ENCODE measurements at places on chromosomes 12 and 14.
A peak's percentile ranks its signal among the peaks of the same experiment; 100 is the strongest.

DNA sequence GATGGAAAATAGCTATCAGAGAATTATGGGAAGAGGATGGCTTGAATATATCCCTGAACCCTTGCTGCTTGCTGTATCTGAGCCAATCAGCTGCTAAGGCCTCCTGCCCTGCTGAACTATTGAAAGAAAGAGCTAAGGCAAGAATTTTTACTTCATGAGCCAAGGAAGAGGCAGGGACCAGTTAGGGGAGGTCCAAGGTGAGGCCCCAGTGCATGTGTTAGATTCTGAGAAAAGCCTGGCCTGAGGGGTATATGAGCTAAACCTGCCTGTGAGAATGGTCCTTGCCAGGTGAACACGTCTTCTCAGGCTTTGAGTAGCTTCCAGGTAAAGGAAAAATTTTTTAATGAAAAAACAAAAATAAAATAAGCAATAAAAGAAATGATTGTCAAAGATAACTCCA is 218.0 kb downstream of the SYT1 start:
- no peak for DNase-seq

- peak; percentile 33 for DNase-seq
Measured at GRCh38 chr14:22918804-22919600, at the start of gene RBM23. RBM23 (minus strand) TSS chr14:22919149.

GRCh38 chr12:77689510-77690086 is 141.1 kb upstream of the NAV3 start:
- no peak for DNase-seq

DNA sequence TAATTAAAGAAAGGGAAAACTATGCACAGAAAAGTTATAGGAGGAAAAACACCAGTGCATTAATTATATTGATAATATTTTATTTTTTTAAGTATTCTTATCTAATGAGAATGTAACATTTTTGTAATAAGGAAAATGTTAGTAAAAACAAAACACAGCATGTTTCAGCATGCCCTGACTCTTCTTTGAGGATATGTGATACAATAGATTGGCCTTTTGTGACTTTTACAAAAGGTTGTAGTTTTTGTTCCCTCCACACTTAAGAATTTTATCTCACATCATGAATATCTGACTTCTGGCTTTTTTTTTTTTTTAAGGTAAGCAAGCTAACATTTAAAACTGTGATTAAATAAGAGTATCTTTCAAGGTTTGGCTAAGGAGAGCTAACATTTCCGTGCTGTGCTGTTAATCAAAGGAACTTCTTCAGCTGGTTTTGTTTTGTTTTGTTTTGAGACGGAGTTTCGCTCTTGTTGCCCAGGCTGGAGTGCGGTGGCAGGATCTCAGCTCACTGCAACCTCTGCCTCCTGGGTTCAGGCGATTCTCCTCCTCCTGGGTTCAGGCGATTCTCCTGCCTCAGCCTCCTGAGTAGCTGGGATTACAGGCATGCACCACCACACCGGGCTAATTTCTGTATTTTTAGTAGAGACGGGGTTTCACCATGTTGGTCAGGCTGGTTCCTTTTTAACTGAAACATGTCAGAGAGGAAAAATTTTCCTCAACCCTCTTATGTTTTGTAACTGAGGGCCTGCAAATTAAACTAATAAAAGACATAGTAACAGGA is 30.8 kb upstream of the RESF1 start:
- no peak for DNase-seq

GRCh38 chr12:96500693-96501092 is 11.3 kb downstream of the CFAP54 start:
- DNase-seq: no peak

GRCh38 chr14:35378425-35379233 is 25.9 kb downstream of the NFKBIA start:
- no peak for DNase-seq

DNA sequence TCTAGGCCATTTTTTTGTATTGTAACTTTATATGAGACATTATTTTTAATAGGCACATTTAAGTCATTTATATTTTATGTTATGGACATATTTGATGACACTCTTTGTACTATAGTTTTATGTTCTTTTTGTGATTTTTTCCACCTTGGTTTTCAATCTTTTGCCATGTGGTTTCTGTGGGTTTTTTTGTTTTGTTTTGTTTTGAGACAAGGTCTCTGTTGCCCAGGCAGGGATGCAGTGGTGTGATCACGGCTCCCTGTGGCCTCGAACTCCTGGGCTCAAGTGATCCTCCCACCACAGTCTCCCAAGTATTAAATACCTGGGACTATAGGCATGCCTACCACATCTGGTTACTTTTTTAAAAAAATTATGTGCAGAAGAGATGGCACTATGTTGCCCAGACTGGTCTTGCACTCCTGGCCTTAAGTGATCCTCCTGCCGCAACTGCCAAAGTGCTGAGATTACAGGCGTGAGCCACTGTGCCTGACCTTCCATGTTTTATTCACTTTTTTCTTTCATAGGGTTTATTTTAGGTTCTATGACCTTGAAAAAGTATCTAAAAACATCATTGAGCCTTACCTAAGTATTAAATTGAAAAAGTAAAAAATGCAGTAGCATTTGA is 16.3 kb downstream of the MSRB3 start:
- DNase-seq: no peak

DNA sequence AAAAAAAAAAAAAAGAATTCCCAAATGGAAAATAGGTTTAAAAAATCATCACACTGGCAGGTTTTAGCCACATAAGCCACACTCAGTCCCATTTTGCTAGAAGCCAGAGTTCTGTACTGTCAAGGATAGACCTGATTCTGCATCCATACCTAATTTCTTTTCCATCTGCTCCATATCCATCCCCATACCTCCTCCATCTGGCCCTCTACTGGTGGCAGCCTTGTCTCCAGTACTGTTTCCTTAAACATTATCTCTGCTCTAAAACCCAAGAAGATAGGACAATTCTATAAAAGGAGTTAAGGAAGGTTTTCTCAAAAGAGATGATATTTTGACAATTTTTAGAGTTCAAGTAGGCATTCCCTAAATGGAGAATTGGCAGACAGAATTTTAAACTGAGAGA is 26.0 kb upstream of the RXYLT1 start:
- no peak for DNase-seq

DNA sequence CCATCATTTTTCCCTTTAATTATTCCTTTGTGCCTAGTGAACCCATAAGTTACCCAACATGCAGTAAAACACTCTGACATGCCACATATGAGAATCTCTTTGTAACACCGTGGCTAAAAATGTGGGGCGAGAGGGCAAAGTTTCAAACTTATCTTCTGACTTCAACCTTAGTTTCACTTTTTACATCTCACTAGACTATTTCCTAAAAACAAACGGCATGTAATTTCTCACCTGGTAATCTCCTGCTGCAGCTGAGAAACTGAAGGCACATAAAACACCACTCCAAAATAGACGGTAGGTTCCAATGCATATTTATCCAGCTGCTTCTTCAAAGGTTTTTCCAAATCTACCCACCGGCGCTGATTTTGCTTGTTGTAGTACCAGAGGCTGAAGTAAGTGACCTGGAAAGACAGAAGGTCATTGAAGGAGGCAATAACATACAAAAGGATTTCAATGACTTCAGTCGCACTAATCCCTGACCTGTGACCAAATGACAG is 37.9 kb downstream of the PTPN21 start:
- DNase-seq: no peak

DNA sequence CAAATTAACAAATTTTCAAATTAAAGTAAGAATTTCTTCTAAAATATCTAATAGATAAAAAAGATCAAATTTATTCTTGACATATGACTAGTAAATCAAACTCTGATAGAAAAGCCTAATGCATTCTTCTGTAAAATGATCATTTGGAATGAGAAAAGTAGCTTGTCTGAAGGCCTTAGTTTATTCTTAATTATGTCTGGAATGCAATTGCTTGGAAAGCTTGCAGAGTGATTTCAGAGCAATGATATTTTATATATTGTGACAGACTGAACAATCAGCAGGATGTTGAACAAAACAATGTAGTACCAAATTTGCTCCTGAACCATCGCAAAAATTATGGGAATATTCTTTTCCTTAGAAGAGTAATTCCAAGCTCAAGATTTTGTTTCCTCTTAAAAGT is 789.6 kb upstream of the NOVA1 start:
- DNase-seq: no peak

GRCh38 chr12:48157889-48158370 is 615 bp upstream of the ASB8 start:
- no peak for DNase-seq

GRCh38 chr12:55847603-55848291 is 5.0 kb upstream of the MMP19 start:
- no peak for DNase-seq

DNA sequence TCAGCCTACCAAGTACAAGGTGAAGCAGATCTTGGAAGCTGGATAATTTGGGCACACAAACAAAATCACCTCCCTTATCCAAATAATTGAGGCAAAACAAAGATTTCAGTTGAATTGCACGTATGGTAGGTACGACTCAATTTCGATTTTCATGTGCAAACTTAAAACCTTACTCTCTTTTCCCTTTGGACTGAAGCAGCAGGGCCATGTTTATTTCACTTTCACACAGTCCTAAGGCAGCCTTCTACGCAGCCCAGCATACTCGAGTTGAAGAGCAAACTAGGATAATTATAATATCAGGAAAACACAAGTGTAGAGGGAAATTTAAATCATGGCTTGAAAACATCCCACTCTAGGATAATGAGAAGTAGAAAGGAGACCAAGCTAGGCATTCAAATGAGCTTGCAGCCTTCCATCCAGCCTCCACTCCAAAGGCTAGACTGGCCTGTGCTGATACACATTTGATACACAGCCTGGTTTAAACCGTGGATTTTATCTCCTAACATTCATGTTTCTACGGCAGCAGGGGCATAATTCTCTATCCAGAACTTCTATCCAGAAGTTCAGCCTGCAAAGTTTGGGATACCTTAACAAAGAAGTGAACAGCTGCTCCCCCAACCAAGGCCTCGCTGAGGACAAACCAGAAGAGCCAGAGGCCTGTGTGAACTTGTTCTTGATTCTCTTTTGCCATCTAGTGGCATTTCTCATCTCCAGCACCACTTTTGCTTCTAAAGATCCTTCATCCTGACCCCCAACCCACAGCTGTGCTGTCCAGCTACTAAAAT is 2.4 kb upstream of the RNASE7 start:
- DNase-seq: no peak

DNA sequence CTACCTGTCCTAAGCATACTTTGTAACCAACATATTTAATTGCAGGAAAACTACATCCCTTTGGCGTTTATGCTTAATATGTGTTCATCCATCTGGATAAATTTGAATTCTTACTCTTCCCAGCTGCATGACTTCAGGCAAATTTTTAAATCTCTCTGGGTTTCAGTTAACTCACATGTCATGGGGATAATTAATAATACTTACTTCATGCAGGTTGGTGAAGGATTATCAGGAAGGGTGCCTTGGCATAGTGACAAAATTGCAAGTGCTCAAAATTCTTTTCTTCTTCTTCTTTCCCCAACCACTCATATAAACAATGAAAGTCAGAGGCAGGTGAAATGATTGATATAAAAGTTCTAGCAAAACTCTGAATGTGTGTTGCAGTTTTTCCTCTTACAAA is 15.9 kb downstream of the SYT10 start:
- DNase-seq: no peak

GRCh38 chr12:106114447-106115068 is 24.2 kb downstream of the NUAK1 start:
- no peak for DNase-seq

Data from 8988T (cell line).